ENCODE measurements at places on chromosomes 11 and 22.

- no peak for DNase-seq
Measured at GRCh38 chr11:62796281-62796680, 4.5 kb upstream of the TMEM223 start.

GRCh38 chr11:2899080-2899783 lies 13.7 kb upstream of the CDKN1C start:
- DNase-seq = no peak

DNA sequence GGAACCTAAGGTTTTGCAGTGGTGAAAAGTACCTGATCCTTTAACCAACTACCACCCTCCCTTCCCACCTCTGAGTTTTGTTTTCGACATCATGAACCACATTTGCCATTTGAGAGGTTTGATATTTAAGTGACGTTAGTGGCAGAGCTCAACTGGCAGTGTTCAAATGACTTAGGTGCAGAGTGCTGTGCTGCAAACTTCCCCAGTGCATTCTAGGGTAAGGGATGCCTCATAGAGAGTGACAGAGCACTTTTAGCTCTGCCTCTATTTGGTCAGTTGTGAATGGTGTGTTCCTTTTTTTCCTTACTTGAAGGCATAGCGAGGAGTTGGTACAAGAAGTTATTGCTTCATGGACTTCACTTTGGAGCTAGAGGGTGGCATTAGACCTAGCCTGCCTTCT lies 9.4 kb downstream of the BMAL1 start:
- DNase-seq = no peak

- no peak for DNase-seq
Measured at GRCh38 chr22:25395468-25395867, 169.0 kb upstream of the GRK3 start.

DNA sequence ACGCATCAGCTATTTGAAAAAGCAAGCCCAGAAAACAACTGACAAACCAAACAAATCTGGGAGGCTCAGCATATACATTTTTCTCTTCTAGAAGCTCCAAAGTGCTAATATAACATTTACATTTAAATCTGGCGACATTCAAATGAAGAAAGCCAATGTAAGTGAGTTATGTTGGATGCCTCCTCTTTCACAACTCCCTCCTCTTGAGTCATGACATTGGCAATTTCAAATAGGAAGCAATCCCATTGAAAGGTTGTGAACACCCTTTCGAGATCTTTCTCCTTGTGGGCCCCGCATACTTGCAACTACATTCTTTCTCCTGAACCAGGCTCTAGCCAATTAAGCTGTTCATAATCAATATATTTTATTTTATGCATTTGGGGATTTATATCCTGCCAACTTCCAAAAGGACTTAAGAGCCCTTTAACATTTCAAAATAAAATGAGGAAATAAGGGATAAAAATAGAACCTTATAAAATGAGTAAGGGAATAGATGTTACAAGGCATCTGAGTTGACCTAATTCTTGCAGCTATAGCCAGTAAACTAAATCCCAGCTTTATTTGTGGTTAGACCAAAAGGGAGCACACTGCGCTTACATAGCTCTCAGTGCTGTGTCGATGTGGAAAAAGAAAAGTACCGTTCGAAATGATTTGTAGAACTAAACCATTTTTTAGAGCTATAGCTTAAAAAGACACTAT lies 129.5 kb upstream of the SESN3 start:
- DNase-seq = no peak

GRCh38 chr11:44198146-44198724 lies 102.8 kb downstream of the EXT2 start:
- DNase-seq = no peak
